Stimulated activated CD4-positive, alpha-beta T cell treated with anti-CD3 and anti-CD28 coated beads, Interleukin-1b, Interleukin-23, amount 100 ng/mL, for 48 hours (primary cell): ENCODE measurements at places on chromosomes 16 and 17.

DNA sequence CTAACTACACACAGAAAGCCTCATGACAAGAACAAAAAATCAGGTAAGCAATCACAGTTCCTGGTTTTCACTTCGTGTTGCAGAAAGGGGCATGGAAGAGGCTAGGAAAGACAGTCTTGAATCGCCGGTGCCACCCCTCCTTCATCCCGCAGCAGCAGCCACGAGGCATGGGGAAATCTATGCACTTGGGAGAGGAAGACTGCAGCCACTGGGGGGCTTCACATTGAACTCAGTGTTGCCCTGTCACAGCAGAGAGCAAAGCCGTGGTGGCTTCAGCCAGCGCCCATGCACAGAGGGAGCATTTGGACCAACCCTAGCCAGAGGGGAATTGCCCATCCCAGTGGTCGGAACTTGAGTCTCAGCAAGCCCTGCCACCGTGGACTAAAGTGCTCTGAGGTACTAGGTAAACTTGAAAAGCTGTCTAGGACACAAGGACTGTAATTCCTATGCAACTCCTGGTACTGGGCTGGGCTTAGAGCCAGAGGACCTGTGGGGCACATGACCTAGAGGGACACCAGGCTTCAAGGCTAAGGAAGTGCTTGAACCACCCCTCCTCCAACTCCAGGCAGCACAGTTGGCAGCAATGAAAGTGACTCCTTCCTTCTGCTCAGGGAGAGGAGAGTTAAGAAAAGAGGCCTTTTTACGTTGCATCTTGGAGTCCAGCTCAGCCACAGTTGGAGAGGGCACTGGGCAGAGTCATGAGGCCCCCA lies 35.2 kb upstream of the ATP2C2 start:
- no peak for DNase-seq

GRCh38 chr17:32253117-32253611 lies 12.5 kb upstream of the RHBDL3 start:
- peak; percentile 76 for DNase-seq

GRCh38 chr16:6548507-6548906 lies 784.1 kb upstream of the RBFOX1 start:
- no peak for DNase-seq

DNA sequence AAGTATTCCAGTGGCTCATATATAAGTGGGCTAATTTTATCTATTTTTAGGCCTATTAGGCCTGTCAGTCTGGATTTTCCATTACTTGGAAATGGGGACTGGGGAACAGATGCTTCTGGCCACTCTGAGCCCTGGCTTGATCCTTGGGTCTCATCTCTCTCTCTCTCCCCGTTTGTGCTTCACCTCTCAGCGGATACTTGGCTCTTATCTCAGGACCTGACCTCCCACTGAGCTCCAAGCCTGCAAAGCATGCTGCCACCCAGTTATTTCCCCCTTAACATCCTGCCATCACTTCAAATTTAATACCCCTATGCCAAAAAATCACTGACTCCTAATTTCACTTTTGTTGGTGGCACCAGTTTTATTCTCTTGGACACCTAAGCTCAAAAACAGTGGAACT lies 4.2 kb downstream of the ZNF843 start:
- DNase-seq: no peak

- DNase-seq: no peak
These were observed 36.0 kb upstream of the CCL1 start for GRCh38 chr17:34398990-34399389.

DNA sequence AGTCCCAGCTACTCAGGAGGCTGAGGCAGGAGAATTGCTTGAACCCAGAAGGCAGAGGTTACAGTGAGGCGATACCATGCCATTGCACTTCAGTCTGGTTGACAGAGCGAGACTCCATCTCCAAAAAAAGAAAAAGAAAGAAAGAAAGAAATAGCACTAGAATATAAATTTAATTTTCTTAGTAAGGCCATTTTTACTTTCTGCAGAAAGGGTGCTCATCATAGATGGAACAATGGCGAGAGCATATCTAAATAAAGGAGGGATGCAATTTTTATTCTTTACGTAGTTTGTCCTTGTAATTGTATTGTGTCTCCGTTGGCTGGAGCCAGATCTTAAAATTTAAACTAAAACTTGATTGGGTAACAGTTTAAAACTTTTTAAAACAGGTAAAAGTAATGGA lies 85.6 kb upstream of the RPRML start:
- no peak for DNase-seq

- DNase-seq: no peak
These were observed 39.4 kb upstream of the PHB1 start for GRCh38 chr17:49454050-49454449.

GRCh38 chr17:58005031-58005727 lies 1.9 kb downstream of the SRSF1 start:
- no peak for DNase-seq

DNA sequence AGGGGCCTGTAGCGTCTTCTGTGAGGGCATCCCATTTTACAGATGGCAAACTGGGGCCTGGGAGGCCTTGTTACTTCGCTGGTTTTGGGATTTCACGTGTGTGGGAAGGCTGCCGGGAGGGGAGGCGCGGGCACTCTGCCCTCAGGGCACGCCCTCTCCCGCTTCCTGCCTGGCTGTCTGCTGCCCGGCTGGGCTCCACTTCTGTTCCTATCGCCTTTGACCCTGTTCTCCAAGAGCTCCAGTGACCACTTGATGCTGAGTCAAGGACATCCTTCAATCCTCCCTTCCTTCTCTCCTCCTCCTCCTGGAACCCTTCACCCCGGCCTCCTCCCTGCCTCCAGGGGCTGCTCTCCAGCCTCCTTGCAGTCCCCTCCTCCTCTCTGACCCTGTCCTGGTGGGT lies 16.0 kb downstream of the SPNS3 start:
- DNase-seq: no peak

- no peak for DNase-seq
These were observed 24.2 kb downstream of the MYO15A start for GRCh38 chr17:18132711-18133110.

DNA sequence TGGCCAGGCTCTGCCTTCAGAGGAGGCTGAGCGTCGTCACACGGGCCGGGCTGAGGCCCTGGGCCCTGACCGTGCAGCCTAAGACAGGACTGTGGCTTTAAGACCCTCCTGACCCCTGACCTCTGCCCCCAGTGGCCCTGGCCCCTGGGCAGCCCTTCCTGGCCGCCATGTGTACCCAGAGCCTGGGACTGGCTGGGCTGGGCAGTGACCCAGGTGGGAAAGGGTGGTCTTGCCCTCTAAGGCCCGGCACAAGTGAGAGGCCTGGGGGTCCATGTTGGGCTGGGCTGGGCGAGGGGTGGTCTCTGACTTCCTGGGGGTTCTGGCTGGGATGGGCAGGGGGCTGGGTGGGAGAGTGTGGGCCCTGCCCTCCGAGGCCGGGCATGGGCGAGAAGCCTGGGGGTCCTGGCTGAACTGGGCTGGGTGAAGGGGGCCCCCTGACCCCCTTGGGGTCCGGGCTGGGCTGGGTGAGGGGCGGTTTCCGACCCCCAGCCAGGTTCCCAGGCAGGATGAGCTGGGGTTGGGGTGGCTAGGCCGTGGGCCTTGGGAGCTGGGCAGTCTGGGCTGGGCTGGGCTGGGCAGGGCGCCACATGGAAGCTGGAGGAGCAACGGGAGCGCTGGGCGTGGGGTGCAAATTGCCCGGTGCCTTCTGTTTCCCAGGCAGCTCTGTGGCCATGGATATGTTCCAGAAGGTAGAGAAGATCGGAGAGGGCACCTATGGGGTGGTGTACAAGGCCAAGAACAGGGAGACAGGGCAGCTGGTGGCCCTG lies at the start of gene CDK3:
Gene CDK3, plus strand, starts transcription at position 101 of the 767 bp plus-strand sequence. Its CDS starts 571 bp downstream, at position 672.
- no peak for DNase-seq
